ENCODE measurements at places on chromosomes 13 and 19. TPM values are rescaled to one million over a fixed set of nuclear protein-coding genes. Genes with fewer than 3 reads are reported as not detected.

Gene KLF16
- total RNA-seq: 64.3 TPM

Gene U2AF1L4
- total RNA-seq: 15.6 TPM

Gene TYROBP
- 0.49 TPM for total RNA-seq

Gene RDH8
- not detected for total RNA-seq

Gene ZNF221
- total RNA-seq: 2.5 TPM

Gene STOML3
- total RNA-seq: not detected
